Fibroblast of mammary gland (primary cell): ENCODE measurements at places on chromosomes 4 and X.

DNA sequence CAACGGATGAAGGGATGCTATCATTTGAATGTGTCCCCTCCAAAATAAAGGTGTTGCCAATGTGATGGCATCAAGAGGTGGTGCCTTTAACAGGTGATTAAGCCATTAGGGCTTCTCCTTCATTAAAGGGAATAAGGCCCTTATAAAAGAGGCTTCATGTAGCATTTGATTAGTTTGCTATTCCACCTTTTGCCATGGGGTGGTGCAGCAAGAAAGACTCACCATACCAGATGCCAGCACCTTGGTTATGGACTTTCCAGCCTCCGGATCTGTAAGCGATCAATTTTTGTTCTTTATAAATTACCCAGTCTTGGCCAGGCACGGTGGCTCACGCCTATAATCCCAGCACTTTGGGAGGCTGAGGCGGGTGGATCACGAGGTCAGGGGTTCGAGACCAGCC lies 7.9 kb upstream of the SLC25A43 start:
- peak; percentile 59 for DNase-seq

- peak; percentile 64 for DNase-seq
Measured at GRCh38 chr4:21790438-21791029, 158.0 kb downstream of the KCNIP4 start.

DNA sequence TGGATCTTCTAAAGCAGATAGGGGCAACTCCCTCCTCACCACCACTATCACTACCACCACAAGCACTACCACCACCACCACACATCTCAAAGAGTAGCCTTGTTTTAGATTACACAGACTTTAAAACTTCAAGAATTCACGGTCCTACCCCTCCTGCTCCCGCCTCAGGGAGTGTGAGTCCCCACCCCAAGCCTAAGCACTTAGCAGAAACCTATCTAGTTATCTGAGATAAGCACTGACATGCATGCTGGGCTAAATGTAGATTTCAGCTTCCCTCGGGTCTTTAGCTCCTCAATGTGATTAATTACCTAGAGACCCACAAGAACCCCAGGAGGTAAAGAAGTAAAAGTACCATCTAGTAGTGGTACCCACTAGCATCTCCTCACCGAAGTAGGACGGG lies 775 bp downstream of the AMOT start:
- no peak for DNase-seq

GRCh38 chr4:92522356-92522755 lies 218.6 kb downstream of the GRID2 start:
- DNase-seq = no peak

DNA sequence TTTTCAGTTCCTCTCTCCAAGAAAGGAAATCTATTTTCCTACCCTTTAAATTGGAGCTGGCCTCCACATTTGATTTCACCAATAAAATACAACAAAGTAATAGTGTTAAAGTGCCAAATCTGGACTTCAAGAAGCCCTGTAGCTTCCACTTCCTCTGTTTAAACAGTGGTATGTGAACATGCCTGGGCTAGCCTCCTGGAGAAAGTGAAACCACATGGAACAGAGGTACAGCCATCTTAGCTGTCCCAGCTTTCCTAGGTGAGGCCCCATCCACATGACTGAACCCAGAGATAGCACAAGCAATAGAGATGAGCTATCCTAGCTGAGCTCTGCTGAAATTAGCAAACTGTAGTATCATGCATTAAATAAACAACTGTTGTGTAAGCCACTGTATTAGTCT lies 131.8 kb upstream of the VCX start:
- no peak for DNase-seq
